Glomerular endothelial cell (primary cell): ENCODE measurements at places on chromosomes 7 and 10. TPM values are rescaled to one million over a fixed set of nuclear protein-coding genes. Genes with fewer than 3 reads are reported as not detected.

DNA sequence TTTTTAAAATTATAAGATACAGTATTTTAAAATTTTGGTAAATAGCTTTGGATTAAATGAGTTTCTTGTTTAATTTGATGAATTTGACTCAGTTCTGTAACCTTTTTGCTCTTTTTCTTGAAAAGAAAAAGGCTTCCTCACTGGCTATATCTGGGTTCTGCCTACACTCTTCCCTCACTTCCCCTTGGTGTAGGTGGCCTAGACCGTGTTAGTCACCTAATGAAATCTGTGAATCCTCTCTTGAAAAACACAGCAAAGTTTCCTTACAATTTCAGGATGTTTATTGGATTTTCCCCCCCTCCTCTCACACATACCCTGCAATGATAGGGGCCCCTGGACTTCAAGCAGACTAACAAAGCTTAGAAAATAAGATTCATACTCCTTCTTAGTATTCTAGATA is 231.6 kb downstream of the ADK start:
- DNase-seq, result no peak

DNA sequence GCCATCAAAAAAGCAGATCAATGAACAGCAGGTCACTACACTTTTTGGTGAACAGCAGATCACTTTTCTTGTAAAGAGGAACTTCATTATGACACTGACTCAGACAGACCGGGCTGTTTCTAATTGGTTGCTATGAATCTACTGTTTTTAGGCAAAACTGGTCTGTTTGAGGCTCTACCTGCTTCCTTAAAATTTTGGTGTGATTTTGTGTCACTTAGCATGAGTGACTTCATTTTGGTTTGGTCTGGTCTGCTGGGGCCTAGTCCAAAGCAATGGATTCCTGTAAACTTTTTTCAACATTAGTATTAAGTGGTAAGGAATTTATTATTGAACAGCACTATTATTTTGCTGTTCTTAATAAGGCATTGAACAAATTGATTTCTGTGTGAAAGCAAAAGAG is 41.8 kb upstream of the C10orf71 start:
- DNase-seq, result no peak

BEND7 gene
- 13.8 and 18.3 TPM in 2 replicates for total RNA-seq

DNA sequence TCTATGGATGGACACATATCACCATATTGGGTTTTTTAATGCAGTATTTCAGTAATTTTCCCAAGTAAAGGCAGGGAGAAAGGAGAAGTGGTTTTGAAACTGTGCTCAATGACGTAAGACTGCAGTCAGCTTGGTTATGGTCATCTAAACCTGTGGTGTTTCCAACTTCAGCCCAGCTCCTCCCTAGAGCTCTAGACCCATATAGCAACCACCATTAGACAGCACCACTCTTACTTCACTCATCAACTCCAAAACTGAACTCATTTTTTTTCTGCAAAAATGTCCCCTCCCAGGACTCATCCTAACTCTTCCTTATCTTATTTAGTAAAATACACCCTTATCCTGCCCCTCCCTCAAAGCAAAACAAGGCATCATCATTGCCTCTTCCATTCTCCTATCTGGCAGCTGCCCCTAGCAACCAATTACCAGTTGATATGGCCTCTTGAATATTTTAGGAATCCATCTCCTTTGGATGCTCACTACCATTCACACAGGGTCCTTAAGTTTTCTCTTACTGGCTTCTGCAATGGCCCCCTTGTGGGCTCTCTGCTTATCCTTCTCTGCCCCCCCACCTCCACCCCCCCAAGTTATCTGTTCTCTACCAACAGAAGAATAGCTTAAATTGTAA is 1.5 kb upstream of the RALA start:
- DNase-seq, result no peak

DNA sequence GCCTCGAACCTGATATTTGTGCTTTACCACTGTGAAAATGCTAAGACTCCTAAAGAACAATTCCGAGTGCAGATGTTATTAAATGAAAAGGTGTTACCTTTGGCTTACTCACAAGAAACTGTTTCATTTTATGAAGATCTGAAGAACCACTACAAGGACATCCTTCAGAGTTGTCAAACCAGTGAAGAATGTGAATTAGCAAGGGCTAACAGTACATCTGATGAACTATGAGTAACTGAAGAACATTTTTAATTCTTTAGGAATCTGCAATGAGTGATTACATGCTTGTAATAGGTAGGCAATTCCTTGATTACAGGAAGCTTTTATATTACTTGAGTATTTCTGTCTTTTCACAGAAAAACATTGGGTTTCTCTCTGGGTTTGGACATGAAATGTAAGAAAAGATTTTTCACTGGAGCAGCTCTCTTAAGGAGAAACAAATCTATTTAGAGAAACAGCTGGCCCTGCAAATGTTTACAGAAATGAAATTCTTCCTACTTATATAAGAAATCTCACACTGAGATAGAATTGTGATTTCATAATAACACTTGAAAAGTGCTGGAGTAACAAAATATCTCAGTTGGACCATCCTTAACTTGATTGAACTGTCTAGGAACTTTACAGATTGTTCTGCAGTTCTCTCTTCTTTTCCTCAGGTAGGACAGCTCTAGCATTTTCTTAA is 47.7 kb downstream of the MINPP1 start:
- no peak for DNase-seq

- no peak for DNase-seq
Measured at GRCh38 chr10:69948261-69948660, 104.4 kb upstream of the MACROH2A2 start.

DNA sequence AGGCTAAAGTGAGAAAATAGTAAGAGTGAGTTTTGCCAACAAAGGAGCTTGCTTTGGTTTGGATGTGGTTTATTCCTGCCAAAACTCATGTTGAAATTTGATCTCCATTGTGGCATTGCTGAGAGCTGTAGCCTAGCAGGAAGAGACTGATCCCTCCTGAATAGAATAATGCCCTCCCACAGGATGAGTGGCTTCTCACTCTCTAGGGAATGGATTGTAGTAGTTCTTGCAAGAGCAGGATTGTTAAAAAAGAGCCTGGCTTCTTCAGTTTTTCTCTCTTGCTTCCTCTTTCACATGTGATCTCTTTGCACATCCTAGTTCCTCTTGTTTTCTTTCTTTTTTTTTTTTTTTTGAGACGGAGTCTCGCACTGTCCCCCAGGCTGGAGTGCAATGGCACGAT is 34.4 kb downstream of the ASAH2 start:
- no peak for DNase-seq

- no peak for DNase-seq
Measured at GRCh38 chr10:10530313-10530712, 487.4 kb upstream of the CELF2 start.

DNA sequence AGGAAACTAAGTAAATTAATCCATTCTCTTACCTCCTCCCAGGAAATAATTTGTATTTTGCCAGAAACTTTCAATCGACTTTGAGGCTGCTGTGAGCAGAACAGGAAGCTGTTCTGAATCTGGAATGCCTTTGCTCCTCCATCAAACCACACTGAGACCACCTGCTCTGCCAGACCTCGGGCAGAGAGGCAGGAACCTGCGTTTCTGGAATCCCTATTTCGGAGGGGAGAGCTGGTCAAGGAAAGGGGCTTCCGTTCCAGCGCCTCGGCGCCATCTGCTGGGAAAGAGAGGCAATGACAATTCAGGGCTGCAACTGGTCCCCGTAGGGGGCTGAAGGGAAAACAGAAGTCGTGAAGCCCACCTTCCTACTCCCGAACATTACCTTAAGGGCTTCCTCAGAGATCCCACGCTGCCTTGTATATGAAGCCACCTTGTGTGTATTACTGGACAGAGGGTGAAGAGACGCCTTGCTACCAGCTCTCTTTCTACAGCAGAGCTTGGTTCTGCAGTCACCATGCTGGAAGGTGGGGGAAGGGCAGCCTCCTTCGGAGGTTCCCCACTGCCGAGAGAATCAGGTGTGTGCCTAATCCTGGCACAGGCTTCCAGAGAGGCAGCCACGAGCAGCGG is 31.2 kb downstream of the ZNF467 start:
- peak; percentile 16 for DNase-seq

GRCh38 chr7:124724507-124725192 is 40.9 kb downstream of the GPR37 start:
- DNase-seq, result no peak

DNA sequence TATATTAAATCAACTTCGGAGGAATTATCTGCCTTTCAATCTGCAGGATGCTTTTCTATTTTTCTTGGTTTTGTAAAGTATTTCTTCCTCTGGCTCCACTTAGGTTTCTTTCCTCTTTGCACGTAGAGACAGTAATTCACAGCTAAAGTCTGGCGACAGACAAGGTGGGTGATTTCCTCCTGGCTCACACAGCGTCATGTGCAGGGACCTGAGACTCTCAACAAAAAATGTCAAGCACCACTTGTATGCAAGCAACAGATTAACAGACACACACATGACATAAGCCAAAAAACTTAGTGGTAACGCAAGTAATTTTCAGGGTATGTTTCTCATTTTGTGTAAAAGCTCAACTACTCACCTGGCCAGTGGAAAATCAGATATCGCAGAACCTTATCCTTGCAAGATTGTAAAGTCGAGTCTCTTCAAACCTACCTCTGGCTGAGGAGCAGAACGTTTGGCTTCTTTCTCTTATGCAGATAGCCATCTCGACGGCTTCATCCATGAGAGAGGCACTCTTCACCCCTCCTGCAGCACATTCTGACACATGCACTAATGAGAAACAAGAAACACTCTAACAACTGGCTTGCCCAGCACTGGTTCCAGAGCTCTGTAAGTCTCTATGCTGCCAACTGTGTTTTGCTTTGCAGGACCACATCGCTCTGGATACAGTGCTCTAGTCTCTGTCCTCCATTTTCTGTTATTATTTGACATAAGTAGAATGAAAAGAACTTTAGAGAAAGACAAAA is 188.0 kb downstream of the CDCA7L start:
- DNase-seq, result no peak

DNA sequence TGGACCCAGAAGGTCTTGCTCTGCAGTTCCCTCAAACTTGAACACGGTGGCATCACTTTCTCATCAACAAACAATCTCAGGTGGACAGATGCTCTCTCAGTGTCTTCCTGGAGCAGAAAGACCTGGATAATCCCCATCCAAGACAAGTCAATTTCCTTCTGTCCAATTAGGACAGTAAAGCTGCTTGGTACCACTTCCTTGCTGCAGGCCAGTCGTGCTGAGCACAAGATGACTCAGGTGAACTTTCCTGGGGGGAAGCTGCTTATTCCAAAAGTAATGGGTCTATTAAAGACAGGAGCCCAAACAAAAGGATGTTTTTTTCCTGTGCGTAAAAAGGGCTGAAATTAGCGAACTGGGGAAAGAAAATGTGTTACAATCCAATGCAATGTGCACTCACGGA is 107.6 kb upstream of the AFAP1L2 start:
- no peak for DNase-seq

GRCh38 chr10:90125456-90126255 is 424.3 kb downstream of the KIF20B start:
- no peak for DNase-seq

GRCh38 chr10:8130973-8131911 is 76.8 kb downstream of the GATA3 start:
- DNase-seq, result no peak
